ENCODE measurements at places on chromosomes 6 and 20.

DNA sequence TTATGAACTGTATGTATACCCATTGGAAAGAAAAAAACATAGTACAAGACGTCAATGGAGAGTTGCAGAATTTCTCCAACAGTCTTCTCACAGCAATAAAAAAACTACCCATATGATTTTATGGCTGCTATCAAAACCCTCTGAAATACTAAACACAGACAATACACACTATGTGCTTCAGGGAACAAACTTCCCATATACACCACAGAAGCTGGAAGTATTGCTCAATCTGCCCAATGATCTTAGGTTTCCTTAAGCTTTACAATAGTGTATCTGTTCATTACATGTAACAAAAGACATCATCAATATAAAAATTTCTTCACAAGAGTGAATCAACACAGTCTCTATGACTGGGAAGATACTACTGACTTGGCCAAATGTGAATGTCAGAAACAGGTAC lies 150.5 kb downstream of the TBC1D32 start:
- DNase-seq: no peak

DNA sequence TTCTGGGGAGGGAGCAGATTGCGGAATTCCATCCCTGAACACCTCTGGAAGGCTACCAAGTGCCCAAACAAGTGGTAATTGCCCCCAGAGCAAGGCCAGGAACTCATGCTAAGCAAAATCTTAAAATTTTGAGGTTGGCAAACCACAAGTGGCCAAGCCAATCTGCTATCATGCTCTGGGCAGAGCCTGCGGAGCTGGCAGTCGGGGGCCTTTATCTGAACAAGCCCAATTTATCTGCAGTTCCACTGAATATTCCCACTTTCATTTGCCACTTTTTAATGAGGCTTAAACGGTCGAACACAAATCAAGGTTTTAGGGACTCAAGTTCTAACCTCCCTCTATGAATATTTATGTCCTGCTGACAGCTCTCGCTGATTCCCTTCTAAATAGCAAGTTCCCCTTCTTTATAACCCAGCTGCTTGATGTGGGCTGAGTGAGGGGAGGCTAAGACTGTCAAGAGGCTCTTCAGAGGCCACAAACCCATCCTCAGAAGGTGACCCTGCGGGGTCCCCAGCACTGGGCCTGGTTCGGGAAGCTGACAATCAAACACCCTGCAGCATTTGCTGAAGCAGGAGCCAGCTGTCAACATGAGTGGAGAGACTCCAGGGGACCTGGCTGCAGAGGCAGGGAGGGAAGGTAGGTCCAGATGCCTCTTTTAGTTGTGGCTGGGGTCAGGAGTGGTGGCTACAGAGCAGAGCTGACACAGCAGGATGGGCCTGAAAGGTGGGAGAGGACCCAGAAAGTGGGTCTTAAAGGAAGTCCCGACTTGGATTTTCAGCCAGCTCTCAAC lies 11.9 kb downstream of the CCDC167 start:
- DNase-seq: no peak

DNA sequence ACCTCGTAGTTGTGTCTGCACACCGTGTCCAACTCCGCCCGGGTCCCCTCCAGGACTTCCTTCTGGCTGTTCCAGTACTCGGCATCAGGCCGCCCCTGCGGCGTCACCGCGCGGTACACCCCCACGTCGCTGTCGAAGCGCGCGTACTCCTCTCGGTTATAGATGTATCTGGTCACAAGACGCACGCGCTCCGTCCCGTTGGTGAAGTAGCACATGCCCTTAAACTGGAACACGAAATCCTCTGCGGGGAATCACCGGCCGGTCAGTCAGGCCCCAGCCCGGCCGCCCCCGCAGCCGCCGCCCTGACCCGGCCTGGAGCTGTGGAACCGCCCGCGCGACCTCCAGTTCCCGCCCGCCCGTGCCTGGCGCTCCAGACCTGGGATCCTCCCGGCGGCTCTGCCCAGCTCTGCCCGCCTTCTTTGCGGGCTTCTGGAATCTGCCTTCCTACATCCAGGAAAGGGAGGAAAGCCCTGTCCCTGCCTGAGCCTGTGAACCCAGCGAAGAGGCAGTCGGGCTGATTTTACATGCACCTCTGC lies 1.6 kb downstream of the HLA-DQB1 start:
- no peak for DNase-seq

GRCh38 chr6:6256886-6257285 lies 63.6 kb downstream of the F13A1 start:
- DNase-seq: no peak

Measured in SHP77 treated with DMSO at 0.1 percent for 48 hours (cell line).